ENCODE measurements at places on chromosomes 11 and 22. TPM values are rescaled to one million over a fixed set of nuclear protein-coding genes. Genes with fewer than 3 reads are reported as not detected.

DNA sequence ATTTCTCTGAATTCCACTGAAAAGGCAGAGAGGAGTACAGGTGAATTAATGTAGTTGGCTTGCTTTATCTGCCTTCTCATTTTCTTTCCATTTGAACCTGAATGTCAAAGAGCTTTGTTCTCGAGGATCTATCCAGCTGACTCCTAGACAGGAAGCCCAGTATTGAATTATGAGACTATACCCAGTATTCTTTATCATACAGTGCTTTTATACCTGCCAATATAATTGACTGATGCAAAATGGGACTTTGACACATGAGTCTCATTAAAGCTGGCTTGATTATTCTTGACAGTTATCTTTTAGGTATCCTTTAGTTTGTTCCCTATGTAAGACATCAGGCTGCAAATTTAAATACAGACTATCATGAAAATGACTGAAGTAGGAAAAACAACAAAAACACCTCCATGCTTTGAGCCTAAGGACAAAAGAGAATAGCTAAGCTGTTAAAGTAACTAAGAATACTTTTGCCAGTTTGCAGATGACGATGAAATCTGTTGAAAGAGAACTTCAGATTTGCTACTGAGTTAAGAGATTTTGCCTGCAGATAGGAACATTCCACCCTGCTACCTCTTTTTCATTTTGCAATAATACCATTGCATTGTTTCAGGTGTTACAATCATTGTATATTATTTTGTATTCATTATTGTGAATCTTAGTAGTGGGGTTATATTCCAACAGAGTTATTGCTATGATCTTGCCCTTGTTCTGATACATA lies 117.1 kb downstream of the ENTHD1 start:
- no peak for DNase-seq

- DNase-seq: no peak
These were observed 45.0 kb upstream of the VPREB1 start for GRCh38 chr22:22199634-22200033.

GRCh38 chr22:50400406-50400805 lies 57.3 kb downstream of the PPP6R2 start:
- no peak for DNase-seq

DNA sequence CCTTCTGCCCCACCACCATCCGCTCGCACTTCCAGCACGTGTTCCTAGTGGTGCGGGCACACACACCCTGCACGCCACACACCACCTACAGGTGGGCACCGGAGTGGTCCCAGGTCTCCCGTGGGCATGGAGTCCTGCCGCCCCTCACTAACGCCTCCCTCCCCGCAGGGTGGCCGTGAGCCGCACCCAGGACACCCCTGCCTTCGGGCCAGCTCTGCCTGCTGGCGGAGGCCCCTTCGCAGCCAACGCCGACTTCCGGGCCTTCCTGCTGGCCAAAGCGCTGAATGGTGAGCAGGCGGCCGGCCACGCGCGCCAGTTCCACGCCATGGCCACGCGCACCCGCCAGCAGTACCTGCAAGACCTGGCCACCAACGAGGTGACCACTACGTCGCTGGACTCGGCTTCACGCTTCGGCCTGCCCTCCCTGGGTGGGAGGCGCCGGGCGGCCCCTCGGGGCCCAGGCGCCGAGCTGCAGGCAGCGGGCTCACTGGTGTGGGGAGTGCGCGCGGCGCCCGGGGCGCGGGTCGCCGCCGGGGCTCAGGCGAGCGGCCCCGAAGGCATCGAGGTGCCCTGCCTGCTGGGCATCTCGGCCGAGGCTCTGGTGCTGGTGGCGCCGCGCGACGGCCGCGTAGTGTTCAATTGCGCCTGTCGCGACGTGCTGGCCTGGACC lies 8.5 kb downstream of the SIPA1 start:
- DNase-seq: no peak

GRCh38 chr11:36349351-36350136 lies 53.5 kb downstream of the PRR5L start:
- DNase-seq: no peak

DNA sequence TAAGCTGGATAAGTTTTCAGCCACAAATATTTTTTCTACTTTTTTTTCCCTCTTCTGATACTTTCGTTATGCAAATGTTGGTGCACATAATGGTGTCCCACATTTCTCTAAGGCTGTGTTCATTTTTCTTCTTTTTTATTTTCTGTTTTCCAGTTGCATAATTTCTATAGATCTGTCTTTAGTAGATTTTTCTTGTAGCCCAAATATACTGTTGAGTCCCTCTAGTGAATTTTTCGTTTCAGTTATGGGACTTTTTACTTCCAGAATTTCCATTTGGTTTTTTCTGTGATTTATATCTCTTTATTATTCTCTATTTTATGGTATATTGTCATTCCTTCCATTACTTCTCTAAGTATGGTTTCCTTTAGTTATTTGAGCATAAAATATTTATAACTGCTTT lies 72.0 kb downstream of the SWAP70 start:
- no peak for DNase-seq

GRCh38 chr22:49532869-49533802 lies 294.5 kb downstream of the BRD1 start:
- DNase-seq: no peak

GRCh38 chr11:97772705-97773104 lies 1248.0 kb upstream of the CNTN5 start:
- DNase-seq: no peak

The NRXN2 gene
- polyA plus RNA-seq: 0.17 TPM

The OR6T1 gene
- not detected for polyA plus RNA-seq

The TIMP3 gene
- 1.6 TPM for polyA plus RNA-seq

The RIBC2 gene
- polyA plus RNA-seq: 2.4 TPM

The OR2AT4 gene
- polyA plus RNA-seq: not detected

Measured in A549 (cell line).